ENCODE measurements at places on chromosomes 2 and 18.
A peak's percentile ranks its signal among the peaks of the same experiment; 100 is the strongest.

DNA sequence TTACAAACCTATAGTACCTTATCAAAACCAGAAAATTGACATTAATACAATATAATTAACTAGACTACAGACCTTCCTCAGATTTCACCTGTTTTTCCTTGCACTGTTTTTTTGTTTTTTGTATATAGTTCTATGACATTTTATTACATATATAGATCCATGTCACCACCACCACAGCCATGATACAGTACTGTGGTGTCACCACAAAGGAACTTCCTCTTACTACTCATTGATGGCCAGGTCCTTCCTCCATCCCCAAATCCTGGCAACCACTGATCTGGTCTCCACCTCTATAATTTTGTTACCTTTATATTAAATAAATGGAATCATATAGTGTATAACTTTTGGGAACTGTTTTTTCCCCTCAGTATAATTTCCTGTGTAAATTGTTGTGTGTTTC is 19.4 kb upstream of the ATP6V1B1 start:
- DNase-seq: no peak

DNA sequence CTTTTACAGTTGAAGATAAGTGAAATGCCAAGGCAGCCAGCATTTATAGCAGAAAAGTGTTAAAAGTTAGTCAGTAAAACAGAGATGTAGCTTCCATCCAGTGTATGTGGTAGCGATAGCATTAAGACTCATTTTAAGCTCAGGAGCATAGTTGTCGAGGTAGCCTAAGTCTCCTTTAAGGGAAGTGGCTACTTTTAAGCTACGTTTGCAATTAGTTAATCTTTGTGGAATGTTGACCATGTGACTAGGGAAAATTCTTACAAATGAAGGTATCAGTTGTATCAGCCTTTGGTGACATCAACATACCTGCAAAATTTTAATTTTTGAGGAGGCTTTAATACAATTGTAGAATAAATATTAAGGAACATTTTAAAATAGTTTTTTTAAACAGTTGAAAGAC is 61.9 kb downstream of the LHCGR start:
- DNase-seq: no peak

- DNase-seq: no peak
Observed at GRCh38 chr2:197931661-197932312, 127.4 kb downstream of the PLCL1 start.

- DNase-seq: no peak
Observed at GRCh38 chr2:120398051-120398995, 52.4 kb downstream of the INHBB start.

DNA sequence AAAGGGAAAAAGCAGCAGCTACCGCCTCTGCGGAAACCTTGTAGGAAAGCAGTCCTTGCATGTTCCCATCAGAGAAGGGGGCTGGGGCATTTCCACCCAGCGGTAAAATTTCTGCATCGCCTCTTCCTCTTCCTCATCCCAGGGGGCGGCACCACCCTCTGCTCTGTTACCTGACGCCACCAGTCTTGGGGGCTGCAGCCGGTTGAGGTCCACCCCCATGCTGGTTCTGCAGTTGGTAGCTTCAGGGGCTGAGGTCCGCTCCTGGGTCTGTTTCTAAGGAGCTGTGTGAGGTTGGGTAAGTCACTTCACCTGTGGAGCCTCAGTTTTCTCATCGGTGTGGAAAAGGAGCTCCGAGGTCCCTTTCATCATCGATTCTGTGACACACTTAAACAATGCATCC is 14.2 kb upstream of the AGAP1 start:
- no peak for DNase-seq

GRCh38 chr2:205145888-205146287 is 536.4 kb upstream of the NRP2 start:
- DNase-seq: no peak

- DNase-seq: no peak
Observed at GRCh38 chr18:12099160-12099559, 5.5 kb downstream of the ANKRD62 start.

DNA sequence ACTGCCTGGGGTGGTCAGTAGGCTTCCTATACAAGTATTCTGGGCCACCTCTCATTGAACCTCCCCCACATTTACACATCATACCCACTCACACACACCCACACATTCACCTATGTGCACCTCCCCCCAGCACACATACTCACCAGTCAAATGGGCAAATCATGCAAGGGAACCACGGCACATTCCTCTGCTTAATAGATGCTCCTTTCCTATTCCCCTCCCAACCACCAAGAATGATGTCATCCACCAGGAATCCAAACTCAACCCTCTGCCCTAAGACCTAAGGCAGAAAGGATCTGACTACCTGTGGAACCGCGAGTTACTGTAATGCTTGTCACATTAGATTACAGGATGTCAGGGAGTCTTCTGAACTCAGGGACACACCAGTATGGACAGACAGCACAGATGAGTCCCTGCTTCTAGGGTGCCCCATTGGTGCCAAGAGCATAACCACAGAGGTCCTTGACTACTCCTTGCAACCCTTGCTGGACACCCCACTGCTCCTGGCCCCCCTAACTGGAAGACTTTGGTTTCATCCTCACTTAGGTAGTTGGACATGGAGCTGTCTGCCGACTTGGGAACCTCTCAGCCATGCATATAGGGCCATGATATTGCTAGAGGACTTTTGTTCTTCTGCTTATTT is 21.5 kb upstream of the CAB39 start:
- no peak for DNase-seq

DNA sequence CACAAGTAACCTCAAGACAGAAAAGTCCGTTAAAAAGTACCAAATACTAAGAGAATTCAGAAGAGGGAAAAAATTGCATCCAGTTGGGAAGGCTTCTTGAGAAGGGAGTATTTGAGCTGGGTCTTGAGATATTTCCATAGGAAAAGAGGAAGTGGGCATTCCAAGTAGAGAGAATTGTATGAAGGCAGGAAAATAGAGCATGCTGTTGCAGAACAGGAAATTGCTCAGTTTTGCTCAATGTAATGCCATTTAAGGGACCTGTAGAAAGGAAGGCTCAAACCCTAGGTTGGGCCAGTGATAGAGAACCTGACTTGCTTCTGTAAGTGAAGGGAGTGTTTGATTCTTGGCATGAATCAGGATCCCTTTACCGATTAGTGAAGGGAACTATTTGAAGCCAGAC is 1.0 kb upstream of the ZC3H8 start:
- DNase-seq: no peak

DNA sequence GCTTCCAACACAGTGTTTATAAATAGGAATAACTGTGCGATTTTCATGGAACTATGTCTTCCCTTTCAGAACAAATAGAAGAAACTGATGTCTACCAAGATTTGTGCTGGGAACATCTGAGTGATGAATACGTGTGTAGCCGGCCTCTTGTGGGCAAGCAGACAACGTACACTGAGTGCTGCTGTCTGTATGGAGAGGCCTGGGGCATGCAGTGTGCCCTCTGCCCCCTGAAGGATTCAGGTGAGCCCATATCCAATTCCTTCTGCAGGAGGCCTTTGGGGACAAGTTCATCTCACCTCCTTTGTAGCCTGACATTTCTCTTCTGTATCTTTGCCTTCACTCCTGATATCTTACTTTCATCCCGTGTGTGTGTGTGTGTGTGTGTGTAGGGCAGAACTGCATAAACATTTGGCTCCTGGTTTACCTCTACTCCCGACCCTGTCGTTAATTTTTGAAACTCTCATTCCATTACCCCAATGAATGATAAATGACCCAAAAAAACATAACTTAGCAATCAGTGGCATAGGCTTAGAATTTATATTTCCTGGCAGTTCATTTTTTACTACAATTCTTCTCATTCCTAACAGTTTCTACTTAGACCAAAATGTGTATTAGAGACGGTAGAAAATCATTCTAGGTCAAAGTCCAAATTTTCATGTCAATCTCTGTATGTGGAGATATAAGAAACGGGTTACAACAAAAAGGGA is 111.0 kb upstream of the RASGRP3 start:
- DNase-seq: no peak

DNA sequence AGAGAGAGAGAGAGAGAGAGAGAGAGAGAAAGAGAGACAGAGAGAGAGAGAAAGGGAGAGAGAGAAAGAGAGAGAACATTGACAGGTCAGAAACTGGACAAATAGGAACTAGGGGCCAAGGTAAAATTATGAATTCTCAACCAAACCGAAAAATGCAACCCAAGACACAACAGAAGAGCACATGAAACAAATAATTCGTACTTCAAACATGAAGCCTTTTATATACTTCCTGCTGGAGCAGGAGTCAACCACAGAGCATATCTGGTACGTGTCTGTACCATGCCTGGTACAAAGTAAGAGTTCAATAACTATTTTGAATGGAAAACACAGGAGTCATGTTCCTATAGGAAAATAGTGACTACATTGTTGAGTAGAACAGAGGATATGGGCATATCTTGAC is 6.5 kb upstream of the VPS54 start:
- no peak for DNase-seq

GRCh38 chr2:215973954-215974699 is 39.2 kb downstream of the MREG start:
- no peak for DNase-seq

GRCh38 chr2:166651991-166652390 is 157.9 kb upstream of the SCN7A start:
- no peak for DNase-seq

- no peak for DNase-seq
Observed at GRCh38 chr2:109222825-109223471, 93.9 kb downstream of the SH3RF3 start.

DNA sequence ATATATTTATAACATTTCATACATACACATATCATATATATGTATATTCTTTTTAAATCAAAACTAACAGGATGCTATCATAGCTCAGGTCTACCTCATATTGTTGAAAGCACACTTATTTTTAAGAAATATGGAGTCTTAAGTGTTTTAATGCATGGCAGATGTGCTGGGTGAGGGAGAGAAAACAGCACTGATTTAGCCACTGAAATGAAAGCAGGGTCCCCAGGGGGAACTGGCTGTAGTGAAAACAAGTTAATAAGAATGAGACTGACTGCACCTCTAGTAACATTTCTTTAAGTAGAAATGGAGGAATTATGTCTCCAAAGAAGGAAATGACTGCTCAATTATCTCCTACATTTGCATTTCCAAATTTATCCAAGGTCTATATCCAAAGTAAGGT is 857.8 kb downstream of the DCDC2C start:
- no peak for DNase-seq

- DNase-seq: no peak
Observed at GRCh38 chr2:160474319-160474645, 19.3 kb downstream of the RBMS1 start.

GRCh38 chr2:74779587-74780135 is 54.3 kb upstream of the HK2 start:
- DNase-seq: no peak

DNA sequence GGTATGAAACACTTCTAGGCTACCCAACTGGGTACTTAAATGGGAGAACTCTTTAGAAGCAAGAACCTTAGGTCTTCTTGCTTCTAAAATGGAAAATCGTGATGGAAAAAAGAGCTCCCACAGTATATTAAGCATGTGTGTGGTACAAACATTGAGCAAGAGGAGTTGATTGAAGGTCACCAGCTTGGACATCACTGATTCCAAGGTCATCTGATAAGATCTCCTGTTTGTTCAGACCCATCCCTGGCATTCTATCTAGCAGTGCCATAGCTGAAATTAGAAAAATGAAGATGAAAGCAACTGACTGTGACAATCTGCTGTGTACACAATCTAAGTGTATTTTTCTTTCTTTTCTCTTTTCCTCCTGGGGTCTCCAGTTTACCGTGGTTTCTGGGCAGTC is 35.7 kb downstream of the TMEM182 start:
- DNase-seq: no peak

GRCh38 chr18:50944245-50944932 is 23.5 kb upstream of the ELAC1 start:
- DNase-seq: no peak

GRCh38 chr2:230007931-230008707 is 60.6 kb downstream of the SLC16A14 start:
- peak; percentile 77 for DNase-seq

GRCh38 chr2:1968209-1968987 is 224.1 kb upstream of the PXDN start:
- DNase-seq: no peak

GRCh38 chr2:55459279-55459678 is 39.6 kb upstream of the CCDC88A start:
- no peak for DNase-seq

GRCh38 chr2:217269701-217270484 is 410.0 kb upstream of the TNP1 start:
- peak; percentile 33 for DNase-seq

GRCh38 chr2:576292-576691 is 100.9 kb downstream of the TMEM18 start:
- no peak for DNase-seq

- no peak for DNase-seq
Observed at GRCh38 chr2:227597998-227598397, 695 bp upstream of the SCYGR2 start.

DNA sequence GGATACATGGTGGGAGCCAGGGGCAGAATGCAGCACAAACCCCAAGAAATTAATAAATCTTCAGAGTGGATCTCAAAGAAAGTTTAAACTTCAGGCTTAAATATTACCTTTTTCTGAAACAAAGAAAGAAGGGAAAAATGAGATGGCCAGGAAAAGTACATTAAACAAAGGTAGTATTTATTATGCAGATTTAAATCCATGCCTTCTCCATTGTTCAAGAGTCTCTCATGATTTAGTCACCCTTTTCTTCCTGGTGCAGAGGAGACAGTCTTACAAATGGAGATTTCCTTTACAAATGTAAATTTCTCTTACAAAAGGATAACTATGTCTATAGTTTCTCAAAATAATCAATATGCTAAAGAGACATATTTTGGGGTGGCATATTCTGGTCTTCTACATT is 33.4 kb upstream of the PPM1B start:
- DNase-seq: no peak

DNA sequence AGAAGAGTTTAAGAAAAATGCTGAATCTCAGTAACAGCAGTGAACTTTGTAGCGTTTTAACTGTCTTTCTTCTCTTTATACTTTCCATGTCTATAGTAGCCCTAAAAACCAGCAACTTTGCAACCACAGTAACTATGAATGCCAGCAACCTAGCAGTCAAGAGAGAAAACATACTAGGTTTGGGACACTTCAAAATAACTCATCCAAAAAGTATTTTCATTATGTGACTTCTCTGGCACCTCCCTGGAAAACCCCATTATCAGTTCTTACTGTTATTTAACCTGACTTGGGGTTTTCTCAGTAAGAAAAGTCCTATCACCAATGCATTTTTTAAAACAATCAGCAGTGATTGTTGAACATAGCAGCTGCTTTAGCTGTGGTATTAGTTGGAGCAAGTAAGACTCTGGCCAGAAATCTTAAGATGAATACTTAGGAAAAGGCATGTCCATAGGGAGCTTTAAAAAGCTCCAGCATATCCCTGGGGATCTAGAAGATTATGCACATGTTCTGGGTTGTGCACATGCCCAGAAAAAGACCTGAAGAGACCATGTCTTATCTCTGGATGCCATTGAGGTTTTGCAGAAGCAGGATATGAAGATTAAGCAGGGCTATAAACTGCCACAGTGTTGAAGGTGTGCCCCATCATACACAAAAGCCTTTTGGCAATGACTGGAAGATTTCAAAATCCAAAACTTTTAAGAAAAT is 411.3 kb downstream of the CMPK2 start:
- no peak for DNase-seq

Data from nephron progenitor cell (in vitro differentiated cells).